ENCODE measurements at places on chromosomes 7 and 10.

GRCh38 chr7:76292213-76292573, 10.3 kb upstream of the HSPB1 start:
- no peak for DNase-seq

- peak; percentile 4 for DNase-seq
Observed at GRCh38 chr10:43206391-43207235, 60.3 kb downstream of the RASGEF1A start.

GRCh38 chr7:107230334-107230733, 61.5 kb downstream of the HBP1 start:
- DNase-seq: no peak

- no peak for DNase-seq
Observed at GRCh38 chr10:14276210-14276609, 54.5 kb downstream of the FRMD4A start.

GRCh38 chr10:12103802-12104201, 25.7 kb upstream of the SEC61A2 start:
- no peak for DNase-seq

DNA sequence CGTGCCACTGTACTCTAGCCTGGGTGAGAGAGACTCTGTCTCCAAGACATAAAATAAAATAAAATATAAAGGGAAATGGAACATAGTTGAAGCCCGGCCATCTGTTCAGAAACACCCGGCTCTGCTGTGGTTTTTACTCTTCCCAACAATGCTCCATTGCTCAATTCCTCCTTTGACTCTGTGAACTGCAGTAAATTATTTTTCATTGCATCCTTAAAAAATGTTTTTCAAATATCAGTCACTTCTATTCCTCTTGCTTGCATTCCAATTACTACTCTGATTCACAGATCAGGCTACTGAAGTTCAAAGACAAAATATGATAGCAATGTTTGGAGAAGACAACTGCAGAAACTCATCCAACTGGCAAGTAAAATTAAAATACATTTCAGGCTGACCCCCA, 983.0 kb downstream of the SORCS1 start:
- DNase-seq: no peak

GRCh38 chr7:119270644-119271043, 1002.3 kb upstream of the KCND2 start:
- no peak for DNase-seq

DNA sequence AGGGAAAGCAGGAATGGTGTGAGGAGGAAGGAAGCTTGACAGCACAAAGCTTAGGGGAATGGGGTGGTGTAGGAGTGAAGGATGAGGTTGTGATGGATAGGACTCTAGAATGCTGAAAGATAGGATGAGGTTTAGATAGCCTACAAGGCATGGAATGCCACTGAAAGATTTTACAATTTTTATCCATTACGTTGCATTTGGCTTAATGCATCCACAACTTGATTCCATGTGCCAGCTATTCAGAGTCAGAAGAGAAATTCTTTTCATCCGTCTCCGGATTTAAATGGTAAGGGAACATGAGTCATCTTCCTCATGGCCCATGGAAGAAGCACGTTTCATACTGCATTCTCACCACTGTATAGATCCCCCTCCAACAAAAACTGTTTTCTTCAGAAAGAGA, 212.4 kb upstream of the BMPER start:
- DNase-seq: no peak

DNA sequence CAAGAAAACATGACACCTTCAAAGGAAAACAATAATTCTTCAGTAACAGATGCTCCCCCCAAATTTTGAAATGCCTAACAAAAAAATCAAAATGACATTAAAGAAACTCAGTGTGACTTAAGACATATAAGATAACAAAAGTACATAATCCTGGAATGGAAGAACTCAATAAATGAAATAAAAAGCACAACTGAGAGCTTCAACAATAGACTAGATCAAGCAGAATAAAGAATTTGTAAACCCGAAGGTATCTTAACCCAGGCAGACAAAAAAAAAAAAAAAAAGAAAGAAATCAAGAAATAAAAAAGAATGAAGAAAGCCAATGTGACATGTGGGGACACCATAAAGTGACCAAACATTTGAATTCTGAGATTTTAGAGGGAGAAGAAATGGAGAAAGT, 27.7 kb upstream of the LRRD1 start:
- DNase-seq: no peak

DNA sequence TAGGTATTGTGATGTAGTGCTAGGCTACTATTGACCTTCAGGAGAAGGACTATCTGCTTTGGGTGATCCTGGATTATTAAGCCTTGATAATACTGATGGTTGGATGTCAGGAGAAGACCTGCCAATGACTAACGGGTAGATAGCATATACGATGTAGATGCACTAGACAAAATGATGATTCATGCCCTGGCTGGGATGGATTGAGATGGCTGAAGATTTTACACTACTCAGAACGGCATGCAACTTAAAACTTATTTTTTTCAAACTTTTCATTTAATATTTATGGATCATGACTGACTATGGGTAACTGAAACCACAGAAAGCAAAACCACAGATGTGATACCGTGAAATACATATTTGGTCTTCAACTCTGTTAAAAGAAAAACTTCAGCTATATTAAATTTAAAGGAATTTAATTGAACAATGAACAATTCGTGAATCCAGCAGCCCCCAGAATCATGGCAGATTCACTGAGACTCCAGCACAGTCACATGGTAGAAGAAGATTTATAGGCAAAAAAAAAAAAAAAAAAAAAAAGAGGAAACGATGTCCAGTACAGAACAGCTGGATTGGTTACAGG, 124.6 kb upstream of the CDK13 start:
- DNase-seq: no peak

DNA sequence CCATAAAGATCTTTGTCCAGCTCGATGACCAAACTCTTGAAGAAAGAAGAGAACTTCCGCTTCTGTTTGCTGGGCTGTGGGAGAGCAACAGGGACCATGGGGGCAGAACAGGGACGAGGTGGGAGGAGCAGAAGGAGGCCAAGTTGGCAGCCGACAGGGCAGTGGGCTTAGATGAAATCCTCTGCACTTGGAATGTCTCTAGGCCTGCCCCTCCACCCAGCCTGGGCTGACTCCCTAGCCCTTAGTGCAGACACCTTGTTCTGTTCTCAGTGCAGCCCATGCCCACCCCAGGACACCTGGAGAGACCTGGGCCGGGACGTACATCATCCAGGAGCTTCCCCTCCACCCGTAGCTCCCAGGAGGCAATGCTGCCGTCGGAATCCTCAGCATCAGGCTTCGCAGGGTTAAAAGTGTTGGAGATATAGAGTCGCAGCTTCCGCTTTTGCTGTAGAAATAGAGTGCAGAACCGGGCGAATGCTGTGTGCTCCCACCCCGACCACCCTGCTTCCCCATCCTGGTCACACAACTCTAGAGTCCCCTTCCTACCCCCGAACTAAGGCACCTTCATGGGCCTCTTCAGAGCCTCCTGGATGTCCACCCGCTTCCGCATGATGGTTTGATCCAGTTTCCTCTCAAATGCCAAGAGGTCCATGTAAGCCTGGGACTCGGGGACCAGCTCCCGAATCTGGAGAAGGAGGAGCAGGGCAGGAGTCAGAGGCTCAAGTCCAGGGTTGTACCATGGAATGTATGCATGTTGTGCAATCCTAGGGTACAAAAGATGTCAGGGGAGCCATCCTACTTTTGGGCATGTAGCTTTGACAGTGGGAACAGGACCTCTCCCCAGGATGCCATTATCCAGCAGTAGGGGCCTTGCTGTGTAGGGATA, 6.1 kb downstream of the SMARCD3 start:
- DNase-seq: no peak

GRCh38 chr10:61789031-61789430, 112.5 kb upstream of the ARID5B start:
- DNase-seq: no peak

- DNase-seq: no peak
Observed at GRCh38 chr7:74379938-74380337, 73.8 kb upstream of the GTF2IRD1 start.

DNA sequence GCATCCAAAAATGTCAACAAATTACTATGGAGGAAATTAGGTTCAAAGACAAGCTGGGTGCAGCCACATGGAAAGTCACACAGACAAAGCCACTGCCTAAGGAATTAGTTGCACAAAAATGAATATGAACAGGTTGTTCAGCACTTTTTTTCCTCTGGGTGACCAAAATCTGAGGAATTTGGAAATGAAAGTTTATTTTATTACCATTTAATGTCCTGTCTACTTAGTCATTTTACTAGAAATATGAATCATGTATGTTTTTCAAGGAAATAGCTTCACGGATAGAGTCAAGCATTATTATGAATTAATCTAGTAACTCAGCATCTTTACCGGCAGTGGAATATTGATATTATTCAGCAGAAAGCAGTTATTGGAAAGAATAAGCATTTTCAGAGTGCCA, 106.3 kb downstream of the ANK3 start:
- DNase-seq: no peak

GRCh38 chr7:118286131-118286530, 61.6 kb downstream of the ANKRD7 start:
- no peak for DNase-seq

GRCh38 chr10:69348816-69349541, 67.7 kb downstream of the TACR2 start:
- DNase-seq: no peak

DNA sequence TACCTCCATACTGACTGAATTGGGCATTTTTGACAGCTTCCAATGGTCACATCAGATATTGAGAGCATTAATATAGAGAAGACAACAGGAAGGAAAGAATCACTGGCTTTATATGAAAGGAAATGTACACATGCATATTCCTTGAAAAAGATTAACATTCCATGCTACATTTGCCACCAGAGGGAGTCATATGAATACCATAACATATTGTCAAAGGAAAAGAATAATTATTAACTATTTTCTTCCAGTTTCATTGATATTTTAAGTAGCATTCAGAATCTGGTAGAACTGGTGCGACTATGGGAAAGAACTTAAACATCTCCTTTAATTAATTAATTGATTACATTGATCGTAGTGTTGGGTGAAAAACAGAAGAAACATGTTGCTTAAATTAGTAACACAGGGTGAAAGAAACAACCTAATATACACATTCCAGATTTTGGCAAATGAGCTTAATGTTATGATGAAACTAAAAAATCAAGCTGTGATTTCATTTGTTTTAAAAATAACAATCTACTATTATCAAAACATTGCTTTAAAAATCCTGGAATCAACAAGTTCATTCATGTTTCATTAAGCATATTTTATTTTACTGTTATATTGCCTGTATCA, 71.5 kb downstream of the GPR85 start:
- DNase-seq: no peak

GRCh38 chr7:127347567-127348246, 44.8 kb downstream of the ZNF800 start:
- DNase-seq: peak; percentile 80

DNA sequence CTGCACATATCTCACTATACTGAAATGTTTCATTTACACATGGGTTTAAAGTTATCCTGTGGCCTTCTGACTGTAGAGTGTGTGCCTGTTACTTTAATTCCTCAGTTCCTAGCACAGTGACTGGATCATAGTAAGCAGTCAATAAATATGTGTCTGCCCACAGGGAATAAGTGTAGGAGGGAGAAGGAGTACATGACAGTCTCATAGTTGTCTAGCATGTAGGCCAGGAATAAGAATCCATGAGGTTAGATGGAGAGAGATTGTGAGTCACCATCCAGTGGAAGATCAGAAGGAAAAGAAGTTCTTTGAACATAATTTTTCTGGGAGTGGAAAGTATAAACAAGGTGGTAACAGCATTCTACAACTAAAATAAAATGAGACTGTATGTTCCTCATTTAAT, 36.6 kb upstream of the SEMA3A start:
- DNase-seq: no peak

DNA sequence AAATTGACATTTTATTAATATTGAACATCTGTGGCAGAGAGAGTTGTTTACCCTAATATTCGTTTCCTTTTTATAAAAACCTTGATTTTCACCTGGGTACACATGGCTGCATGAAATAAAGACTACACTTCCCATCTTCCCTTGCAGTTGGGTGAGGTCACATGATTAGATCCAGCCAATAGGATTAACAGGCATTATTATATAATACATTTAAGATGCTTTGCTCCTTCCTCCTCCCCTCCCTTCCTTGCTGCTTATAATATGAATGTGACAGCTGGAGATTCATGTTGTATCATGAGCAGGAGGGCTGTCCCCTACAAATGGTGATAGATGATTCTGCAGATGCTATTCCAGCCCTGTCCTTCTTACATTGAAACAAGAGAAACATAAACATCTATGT, 146.6 kb downstream of the SH2D4B start:
- DNase-seq: peak; percentile 6

GRCh38 chr7:22442187-22442881, 57.7 kb downstream of the STEAP1B start:
- DNase-seq: no peak

- DNase-seq: no peak
Observed at GRCh38 chr10:130418731-130419130, 282.5 kb downstream of the GLRX3 start.

DNA sequence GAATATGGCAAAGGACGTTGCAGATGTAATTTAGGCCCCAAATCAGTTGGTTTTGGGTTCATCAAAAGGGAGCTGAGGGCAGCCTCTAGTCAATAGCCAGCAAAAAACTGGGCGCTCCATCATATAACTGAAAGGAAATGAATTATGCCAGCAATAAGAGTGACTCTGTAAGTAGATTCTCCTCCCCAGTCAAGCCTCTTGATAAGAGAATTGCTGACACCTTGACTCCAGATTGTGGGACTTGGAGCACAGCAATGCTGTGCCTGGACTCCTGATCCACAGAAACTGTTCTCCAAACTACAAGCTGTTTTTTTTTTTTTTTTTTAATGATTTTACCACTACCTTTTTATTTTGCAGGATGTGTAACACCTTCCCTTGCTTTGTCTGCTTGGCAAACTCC, 25.5 kb downstream of the ZFAND4 start:
- no peak for DNase-seq

DNA sequence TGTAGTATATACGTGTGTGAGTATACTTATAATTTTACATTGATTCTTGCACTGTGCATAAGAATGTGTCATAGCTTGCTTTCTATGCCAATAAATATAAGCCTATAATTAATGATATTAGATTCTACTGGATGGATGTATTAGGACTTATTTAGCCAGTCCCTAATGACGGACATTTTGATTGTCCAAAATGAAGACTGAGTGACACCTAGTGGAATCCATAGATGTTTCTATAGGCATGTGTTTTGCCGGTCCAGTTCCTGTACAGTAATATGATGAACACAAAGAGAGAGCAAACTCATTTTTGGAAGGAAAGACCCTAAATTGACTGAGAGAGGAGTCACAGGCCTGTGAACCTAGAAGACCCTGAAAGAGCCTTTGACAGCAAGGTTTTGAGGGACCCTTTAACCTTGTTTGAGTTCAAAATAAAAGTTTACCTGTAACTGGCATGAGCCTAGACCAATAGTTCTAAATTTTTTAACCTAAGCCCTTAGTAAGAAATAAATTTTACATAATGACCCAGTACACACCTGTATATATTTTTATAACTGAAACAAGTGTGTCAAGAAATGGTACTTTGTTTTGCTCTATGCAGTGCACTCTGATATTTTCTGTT, 42.4 kb upstream of the AGBL3 start:
- DNase-seq: no peak

DNA sequence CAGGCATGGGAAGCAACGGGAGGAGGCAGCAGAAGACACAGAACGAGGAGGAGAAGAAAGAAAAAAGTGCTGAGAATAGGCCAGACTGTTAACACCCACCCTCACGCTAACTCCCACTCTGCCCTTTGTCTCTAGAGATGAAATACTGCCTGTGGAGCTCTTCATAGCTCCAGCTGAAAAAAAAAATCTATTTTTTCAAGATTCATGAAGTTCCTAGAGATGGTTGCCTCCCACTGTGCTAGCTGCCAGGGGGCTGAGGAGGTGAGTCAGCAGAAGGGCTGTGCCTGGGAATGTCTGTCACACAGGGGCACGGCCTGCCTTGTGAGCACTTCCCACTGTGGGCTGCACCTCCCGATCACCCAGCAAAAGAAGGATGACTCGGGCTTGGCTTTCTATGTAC, 144.5 kb downstream of the RNF216 start:
- no peak for DNase-seq
